ENCODE measurements at places on chromosomes 4 and X.

- DNase-seq: no peak
Measured at GRCh38 chrX:153954558-153955227, 10.2 kb upstream of the RENBP start.

- DNase-seq: no peak
Measured at GRCh38 chrX:137071596-137071995, 37.8 kb upstream of the GPR101 start.

GRCh38 chr4:162347842-162348213 is 184.0 kb upstream of the FSTL5 start:
- DNase-seq: no peak

GRCh38 chr4:7778510-7779431 is 160.9 kb downstream of the AFAP1 start:
- DNase-seq: no peak

DNA sequence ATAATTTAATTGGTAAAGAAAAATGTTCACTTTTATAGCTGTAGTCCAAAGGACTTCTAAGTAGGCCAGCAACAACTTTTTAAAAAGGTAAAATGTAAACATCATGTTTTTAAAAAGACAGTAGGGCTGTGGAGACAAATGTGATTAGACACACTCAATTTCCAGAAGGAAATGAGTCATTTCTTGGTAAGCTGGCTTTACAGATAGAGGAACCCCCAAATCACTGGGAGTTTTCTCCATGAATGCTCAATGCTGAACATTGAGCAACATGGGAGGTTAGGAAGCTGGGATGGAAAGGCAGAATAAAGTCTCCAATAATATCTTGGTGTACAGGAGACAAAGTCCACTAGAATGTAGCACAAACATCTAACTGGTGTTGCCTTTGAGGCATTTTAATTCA is 121.3 kb downstream of the NWD2 start:
- DNase-seq: no peak

GRCh38 chr4:12242354-12242753 is 813.7 kb upstream of the HS3ST1 start:
- no peak for DNase-seq

GRCh38 chrX:74510401-74510800 is 89.1 kb downstream of the SLC16A2 start:
- no peak for DNase-seq

DNA sequence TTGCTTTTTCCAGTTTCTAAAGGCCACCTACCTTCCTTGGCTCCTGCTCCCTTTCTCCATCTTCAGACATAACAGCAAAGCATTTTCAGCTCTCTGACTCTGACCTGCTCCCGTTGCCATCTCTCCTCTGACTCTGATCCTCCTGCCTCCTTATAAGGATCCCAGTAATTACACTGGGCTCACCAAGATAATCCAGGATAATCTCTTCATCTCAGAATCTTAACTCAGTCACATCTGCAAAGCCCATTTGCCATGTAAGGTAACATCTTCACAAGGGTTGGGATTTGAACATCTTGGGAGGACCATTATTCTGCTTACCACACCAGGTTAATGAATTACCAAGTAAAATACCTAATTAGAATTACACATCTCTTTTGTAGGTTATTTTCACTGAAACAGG is 41.3 kb upstream of the MAGED1 start:
- no peak for DNase-seq

DNA sequence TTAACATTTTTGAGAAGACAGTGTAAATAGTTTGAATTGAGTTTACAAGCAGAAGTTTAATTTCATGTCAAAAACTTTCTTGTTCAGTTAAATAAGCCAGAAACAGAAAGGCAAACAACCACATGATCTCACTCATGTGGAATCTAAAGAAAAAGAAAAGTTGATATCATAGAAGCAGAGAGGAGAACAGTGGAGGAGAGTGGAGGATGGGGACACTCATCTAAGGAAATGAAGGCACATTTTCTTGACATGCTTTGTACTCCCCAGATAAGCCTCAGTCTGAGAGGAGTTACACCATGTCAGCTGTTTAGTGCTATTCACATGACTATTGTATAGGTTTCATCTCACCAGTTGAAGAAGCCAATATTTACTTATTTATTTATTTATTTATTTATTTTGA is 13.5 kb downstream of the SNCA start:
- DNase-seq: no peak

GRCh38 chr4:109701566-109702410 is 1.5 kb downstream of the CASP6 start:
- no peak for DNase-seq

DNA sequence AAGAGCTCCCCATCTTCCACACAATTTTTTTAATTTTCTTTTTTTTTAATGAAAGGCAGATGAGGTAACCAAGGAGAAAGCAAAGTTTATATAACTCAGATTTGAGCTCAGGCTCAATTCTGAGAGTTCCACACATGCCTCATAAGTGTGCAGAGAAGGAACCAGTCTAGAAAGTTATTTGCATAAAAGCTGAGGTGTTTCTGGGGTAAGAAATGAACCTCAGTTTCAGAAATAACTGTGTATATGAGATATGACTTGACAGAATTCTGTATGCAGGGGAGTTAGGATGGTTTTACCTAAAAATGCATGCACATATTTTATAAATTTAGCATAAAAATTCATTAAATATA is 51.3 kb downstream of the DTHD1 start:
- no peak for DNase-seq

DNA sequence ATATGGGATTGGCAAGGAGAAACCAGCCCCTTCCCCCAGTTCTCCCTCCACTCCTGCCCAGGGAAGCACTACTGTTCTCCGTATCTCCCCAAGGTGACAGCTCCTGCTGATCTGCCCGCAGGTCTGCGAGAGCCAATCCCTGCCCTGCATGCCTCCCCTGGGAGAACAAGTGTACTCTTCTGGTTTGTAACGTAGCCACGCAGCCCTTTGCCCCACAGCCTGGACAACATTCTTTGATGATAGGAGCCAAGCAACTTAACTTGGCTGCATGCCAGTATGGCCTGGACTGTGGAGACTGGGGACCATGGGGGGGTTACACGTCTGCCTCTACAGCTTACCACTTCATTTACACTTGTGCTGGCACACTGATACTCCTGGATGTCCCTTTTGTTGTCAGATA is 2.0 kb downstream of the STBD1 start:
- no peak for DNase-seq

DNA sequence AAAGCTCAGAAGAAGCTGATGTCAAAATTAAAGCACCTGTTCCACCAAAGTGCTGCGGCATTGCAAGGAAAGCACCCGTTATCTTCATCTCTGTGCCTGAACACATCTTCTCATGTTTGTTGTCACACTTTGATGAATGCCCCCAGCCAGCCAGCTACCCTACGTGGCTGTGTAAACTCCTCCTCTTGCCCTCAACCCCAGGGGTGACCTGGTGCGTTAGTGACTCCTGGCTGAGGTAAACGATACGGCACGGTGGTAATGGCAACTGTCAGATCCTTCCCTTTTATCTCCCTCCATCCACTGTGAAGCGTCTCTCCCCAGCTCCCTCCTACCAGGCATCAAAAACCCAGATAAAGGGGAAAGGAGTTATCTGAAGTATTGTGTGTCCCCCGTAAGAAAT is 90.6 kb upstream of the WWC2 start:
- no peak for DNase-seq

DNA sequence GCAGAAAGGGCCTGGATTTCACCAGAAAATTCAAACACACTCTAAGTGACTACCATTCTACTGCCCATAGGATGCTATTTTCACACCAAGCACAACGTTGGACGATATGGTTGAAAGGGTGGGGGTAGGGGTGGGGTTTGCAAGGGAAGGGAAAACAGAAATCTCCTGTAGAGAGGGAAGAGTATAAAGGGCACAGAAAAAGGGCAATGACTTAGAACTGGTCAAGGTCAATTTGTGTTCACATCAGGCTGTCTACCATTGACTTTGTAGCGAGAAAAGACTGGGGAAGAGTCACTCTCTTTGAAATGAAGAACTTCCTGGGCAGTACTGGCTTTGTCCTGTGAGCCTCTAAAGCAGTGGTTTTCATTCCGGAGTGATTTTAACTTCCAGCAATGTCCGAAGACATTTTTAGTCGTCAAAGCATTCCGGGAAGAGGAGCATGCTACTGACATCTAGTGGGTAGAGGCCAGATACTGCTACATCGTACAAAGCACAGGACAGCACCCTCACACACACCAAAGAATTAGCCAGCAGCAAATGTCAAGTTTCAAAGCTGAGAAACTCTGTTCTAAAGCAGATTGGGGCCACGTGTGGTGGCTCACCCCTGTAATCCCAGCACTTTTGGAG is 48.4 kb upstream of the SLC7A3 start:
- no peak for DNase-seq

DNA sequence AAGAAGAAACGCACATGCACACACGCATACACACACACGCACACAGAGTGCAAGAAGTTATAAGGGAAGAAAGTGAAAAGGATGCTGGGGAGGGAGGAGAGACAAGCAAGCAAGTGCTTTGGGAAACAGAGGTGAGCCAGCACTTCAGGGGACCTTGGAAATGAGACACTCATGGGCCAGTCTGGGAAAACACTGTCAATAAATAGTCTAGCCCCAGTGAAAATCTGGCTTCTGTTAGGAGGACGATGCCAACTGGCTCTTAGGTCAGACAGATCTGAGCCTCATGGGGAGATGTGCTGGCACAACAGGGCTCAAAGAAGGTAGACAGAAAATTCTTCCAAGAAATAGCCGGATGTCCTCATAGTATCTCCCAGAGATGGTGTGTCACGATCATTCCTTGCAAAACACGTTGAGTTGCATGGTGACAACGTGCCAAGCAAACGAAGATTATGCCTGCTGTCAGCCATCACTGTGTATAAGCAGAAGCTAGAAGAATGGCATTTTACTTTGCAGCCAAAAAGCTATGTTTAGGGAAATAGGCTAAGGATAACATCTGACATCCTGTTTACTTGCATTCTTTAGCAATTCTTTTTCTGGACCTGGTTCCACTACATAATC is 557 bp upstream of the ARHGEF6 start:
- no peak for DNase-seq

DNA sequence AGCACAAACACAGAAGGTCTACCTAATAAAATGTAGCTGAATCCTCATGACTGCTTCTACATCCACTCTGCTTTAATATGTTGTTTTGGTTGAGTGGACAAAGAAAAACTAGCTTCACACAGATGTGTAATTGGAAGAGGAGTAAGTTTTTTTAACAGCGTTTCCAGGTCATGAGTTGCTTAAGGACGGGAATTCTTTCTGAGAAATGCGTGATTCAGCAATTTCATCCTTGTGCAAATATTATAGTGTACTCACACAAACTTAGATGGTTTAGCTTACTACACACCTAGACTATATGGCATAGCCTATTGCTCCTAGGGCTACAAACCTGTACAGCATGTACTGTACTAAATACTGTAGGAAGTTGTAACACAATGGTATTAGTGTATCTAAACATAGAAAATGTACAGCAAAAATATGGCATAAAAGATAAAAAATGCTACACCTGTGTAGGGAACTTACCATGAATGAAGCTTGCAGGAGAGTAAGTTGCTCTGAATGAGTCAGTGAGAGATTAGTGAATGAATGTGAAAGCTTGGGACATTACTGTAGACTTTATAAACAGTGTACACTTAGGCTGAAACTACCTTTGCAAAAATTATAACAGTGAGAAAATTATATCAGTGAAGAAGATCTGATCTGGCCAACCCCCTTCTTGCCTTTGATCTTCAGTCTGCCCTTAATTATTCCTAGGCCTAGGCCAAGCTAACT is 70.8 kb upstream of the IL15 start:
- no peak for DNase-seq

DNA sequence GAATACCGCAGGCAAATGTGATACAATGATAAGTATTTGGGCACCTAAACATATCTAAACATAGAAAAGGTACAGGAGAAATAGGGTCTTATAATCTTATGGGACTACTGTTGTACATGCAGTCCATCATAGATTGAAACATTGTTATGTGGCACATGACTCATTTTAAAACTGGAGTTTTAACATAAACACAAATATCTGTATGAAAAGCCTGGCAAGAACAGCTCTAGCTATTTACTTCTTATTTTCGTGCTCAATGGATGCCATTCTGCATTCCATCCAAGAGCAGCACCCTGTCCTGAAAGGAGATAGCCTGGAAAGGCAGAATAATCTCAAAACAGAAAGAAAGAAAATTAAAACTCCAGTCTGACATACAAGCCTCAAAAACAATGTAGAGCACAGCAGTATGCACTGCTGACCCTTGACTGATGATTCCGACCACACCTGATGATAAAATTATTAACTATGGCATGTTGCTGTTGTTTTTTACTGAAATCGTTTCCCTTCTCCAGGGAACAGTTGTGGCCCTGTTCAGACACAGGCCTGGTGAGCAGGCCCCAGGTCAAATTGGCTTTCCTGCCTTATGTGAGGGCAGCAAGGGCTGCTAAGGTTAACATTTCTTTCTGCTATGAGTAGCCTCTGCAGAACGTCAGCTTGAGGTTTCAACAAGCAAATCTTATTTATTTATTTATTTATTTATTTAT is 152.7 kb downstream of the APBB2 start:
- DNase-seq: no peak

GRCh38 chr4:33959519-33959918 is 2284.8 kb downstream of the ARAP2 start:
- no peak for DNase-seq

DNA sequence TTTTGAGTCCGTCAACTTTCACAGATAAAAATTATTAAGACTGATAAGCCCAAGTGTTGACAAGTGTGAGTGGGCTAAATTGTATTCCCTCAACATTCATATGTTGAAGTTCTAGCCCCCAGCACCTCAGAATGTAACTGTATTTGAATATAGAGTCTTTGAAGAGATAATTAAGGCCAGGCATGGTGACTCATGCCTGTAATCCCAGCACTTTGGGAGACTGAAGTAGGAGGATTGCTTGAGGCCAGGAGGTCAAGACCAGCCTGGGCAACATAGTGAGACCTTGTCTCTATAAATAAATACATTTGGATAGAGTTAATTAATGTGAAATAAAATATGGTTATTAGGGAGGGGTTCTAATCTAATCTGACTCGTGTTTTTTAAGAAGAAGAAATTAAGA is 29.7 kb upstream of the SLC25A4 start:
- DNase-seq: no peak

GRCh38 chr4:181756451-181757095 is 486.6 kb upstream of the TENM3 start:
- DNase-seq: peak; percentile 24

DNA sequence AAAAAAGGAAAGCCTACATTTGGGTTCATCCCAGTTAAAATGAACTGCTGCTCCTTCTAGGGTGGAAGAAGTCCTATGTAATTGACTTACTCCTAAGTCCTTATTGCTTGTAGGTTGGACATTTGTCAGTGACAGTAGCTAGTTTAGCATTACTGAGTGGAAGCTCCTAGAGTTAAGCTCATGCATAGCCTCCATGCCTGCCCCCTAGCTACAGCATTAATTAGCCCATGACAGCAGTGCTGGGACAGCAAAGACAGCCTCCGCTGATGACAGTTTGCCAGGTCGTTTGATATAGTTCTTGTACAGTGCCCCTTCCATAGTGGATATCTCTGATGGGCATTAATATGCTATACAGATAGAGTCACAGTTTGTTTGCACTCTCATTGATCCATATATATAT is 18.7 kb upstream of the GALNTL6 start:
- no peak for DNase-seq
